ENCODE measurements at places on chromosomes 6 and 20.

DNA sequence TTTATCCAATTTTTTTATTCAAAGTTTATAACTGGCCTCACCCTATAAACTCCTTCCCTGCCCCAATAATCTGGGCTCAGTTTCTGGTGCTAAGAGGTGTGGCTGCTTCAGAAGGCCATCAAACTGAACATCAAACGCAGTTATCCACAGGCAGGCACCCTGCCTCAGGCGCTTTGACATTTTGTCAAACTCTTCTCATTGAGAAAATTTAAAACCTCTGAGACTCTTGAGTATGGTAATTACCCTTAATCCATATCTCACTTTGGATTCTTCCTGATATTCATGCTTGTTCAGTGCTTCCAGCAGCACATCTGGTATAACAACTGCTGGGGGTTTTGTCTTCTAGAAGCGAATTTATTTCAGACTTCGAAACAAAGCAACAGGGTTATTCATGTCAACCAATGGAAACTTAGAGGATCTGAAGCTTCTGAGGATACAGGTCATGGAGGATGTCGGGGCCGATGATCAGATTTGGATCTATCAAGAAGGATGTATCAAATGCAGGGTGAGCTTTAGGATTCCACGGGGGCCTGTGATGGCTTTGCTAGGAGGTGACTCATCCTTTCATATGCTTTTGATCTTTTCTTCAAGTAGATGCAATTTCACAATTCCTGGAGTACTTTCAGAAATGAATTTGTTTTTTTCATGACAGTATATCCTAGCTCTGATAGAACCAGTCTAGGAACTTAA lies 68.2 kb downstream of the RTN4IP1 start:
- DNase-seq = peak; percentile 47

- DNase-seq = no peak
These were observed 44.1 kb upstream of the TXNDC5 start for GRCh38 chr6:7954477-7955200.

DNA sequence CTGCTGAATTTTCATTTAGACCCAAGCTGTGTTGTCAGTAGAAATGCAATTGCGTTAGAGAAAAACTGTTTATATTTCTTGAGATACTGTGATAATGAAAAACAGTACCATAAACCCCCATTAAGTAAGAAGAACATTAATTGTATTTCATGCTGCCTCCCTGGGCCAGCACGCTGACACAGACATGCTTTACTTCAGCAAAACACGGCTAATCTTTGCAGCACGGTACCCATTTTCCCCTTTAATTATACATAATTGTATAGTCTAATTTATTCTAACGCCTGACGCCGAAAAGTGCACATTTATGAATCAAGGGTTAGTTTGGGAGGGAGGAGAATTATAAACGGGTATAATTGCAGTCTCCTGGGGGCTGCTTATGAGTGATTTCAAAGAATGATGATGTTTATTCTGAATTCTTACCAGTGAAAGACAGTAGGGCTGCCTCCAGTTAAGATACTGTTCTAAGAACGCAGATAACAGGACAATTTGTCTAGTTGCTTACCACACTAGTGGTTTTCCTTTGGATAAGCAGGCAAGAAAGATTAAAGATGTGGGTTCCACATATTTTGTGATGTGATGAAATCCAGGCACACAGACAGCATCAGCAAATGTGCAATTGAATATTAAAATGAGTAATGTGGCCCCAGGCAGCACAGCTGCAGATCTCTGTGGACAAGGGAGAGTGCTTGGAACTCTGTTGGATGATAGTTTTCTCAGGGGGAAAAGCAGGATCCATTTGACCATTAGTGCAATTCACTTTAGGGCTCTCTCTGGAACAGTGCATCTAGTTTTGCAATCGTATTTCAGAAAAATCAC lies 4.7 kb upstream of the SULF2 start:
- DNase-seq = no peak

DNA sequence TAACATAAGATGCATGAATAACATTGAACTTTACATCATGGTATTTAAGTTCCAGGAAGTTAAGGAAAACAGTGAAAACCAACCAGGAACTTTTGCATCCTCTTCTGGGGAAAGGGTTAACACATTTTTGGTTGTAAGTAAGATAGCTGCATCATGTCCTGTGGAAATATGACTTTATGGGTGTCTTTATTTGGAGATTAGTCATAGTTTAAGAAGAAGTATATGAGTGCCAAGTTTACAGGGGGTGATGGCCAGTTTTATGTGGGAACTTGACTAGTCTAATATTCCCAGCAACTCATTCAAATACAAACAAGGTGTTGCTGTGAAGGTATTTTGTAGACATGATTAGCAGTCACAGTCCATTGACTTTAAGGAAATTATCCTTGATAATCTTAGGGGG lies 78.0 kb downstream of the PDE10A start:
- DNase-seq = no peak

DNA sequence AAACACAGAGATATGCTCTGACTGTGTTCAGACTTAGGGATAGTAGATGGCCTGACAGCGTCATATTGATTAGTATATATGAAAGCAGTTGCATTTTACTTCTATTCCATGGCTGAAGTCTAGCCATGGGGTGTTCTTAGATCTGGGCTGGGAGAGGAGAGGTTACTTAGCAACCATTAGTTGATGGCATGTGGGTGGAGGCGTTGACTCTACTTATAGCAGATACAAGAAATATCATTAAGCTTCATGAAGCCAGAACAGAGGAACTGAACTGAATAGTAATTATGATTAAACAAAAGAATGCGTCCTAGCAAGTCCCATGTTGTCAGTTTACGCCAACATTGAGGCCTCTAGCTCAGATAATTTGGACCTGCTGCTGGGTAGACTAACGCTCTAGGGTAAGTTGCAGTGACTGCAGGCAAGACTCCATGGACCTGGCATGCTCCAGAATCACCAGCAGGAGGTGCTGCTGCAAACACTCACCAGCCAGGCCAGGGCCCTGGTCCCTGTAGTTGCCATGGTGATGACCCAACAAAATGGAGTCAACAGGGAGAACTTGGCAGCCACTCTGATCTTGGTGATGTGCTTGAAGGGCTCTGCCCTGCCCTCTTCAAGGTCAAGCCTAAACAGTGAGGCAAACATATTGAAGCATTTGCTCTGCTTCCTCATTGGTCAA lies 477.3 kb downstream of the PREX1 start:
- no peak for DNase-seq

DNA sequence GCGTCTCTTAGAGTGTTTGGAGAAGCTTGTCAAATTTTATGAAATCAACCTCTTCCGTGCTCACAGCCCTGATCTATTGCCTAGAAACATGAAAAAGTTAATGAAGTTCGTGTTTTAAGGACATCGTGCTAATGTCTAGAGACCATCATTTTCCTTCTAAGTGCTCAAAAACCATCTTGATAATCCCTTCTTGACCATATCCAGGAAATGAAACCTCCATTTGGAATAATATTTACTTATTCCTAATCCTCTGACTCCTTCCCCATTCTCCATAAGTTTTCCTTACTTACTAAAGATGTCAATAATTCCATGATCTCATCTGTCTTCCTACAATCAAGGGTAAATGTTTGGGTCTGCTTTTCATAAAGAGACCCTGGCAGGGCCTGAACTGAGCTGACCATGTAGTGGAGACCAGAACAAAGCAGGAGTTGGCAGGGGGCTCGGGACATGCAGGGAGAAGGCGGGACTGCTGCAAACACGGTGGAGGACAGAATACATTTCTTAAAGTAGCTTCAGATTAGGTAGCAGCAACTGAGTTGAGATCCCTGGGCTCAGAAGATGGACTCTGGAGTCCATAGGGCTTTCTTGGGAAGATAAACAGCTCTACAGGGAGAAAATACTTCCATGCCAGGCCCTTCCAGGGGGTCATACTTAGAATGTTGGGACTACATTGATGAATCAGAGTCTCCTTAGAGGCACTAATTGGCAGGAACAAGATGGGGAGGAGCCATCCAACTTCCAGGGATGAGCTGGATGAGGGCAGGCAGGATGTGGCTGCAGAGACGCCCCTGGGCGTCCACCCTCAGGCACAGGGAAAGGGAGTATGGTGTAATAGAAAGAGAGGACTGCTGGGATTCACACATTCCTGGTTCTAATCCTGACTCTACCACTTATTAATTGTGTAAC lies 100.7 kb downstream of the RIN2 start:
- no peak for DNase-seq

DNA sequence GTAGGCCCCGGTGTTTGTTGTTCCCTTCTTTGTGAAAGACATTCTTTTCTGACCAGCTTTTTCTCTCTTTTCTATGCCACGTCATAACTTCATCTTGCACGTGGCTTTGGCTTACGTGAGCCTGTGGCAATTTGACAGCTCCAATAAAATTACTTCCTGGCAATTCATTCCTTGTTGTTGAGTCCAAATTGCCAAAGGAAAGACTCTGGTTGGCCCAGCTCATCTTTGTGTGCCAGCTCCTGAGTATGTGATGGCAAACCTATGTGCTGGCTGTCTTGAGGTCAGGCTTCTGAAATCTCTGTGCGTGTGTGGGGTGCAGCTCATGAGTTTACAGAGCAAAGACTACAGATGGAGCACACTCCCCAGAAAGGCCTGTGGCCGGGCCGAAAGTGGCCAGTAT lies 272.5 kb upstream of the SGK1 start:
- DNase-seq = no peak

DNA sequence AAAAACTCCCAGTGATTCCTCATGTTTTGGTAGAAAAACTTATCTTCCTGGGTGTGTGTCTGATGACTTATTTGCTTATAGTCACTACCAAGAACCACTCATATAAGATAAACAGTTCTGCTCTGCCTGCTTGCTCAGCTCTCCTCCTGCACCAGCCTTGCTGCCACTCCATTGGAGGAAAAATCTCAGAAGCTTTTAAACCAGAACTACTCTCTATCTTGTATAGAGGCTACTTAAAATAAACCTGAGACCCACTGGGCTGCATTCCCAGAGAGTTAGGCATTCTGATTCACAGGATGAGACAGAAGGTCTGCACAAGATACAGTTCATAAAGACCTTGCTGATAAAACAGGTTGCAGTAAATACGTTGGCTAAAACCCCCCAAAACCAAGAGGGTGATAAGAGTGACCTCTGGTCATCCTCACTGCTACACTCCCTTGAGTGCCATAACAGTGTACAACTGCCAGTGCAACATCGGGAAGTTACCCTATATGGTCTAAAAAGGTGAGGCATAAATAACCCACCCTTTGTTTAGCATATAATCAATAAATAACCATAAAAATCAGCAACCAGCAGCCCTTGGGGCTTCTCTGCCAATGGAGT lies 728.3 kb downstream of the EPHA7 start:
- no peak for DNase-seq

DNA sequence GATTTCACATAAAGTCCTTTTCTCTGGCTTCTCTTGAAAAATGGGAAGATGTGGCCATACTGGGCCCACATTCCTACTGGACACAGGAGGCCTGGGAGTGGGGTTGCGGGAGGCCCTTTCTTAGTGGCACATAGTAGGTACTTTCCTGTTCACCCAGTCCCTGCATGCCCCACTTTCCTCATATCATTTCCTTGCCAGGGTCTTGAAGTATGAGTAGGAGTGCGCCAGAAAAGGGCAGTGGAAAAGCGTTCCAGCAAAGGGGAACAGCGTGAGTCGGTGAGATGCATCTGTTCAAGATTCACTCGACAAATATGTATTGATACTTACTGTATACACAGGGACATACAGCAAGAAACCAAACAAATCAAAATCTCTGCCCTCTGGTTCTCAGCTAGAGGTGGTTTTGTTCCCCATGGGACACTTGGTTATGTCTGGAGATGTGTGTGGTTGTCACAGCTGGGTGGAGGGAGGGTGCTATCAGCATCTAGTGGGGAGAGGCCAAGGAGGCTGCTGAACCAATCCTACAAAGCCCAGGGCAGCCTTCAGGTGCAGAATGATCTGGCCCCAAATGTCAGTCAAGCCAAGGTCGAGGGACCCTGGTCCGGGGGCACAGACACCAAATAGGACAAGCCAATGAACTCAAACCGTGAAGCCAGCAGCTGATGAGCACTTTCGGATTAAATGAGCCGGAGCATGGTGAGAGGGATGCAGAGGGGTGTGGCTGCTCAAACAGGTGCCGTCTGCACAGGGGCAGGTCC lies 151.4 kb downstream of the CEBPB start:
- no peak for DNase-seq

GRCh38 chr20:25586877-25587276 lies 1.5 kb upstream of the NINL start:
- DNase-seq = no peak
